Common myeloid progenitor, CD34-positive (primary cell): ENCODE measurements at places on chromosomes 13 and 19.

GRCh38 chr19:10419646-10420443, 493 bp upstream of the PDE4A start:
- DNase-seq = peak; percentile 85

DNA sequence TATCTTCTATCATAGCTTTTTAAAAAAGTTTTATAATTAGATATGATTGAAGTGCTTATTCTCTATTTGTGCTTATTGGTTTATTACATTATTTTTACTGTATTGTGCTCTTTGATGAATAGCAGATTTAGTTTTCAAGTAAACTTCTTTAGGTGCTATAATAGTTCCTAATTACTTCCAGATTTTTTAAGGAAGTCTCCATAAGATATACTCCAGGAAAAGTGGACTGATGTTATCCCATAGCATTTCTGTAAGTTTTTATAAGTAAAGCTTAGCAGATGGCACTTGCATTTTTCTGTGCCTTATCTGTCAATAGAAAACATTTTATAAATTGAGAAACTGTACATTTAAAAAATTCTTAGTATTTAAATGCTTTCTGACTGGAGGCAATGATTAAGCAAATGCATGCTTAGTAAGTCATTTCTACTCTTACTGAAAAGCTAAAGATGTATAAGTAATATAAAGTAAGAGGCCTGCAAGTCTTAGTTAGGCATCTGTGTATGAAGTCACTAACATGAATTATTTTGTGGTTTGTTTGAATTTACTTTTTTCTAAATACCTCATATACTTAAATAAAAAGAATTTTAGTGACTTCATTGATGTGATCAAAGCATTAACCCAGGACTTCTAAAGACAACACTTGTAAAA, 182.8 kb downstream of the MAB21L1 start:
- no peak for DNase-seq

DNA sequence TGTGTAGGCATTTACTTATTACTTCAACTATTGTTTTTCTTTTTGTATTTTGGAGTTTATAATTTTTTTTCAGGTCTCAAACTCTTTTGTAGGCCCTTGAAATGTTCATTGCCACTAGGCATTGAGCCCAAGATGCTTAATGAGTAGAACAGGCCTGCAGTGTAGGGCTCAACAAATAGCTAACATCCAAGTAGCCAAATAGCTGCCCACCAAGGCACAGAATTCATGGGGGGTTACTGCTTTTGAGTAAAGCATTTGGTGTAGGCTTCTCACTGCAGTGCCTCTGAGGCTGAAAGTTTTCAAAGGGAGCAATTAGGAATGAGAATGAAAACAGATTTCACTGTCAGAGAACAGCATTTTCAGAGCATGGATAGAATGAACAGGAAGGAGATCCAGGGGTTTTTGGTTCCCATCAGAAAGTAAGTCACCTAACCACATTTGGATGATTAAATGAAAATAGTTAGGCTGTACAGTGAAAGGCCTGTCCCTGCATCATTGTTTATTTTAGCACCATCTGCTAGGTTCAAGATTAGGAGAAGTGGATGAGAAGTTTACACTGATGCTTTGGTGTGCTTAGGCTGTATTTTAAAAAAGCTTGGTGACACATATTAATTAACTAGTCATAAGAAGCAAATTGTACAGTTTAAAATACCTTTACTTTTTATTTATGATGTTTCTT, 61.0 kb downstream of the EDNRB start:
- DNase-seq = peak; percentile 24

GRCh38 chr13:91922969-91923592, 524.7 kb downstream of the GPC5 start:
- DNase-seq = no peak

DNA sequence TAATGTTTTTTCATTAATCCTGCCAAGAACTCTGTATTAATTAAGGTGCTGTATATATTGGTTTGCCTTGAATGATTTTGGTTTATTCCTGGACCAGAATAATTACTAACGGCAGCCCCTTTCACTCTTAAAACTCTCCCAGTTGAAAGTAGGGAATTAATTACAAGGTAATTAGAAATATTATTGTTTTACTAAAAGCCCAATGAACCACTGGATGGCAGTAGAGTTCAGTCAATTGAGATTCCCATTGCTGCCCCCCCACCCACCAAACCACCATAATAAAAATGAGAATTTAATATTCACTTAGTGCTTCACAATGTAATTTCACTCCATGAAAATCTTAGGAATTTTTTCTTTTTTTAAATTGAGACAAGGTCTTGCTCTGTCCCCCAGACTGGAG, 13.7 kb downstream of the WBP4 start:
- DNase-seq = peak; percentile 54

DNA sequence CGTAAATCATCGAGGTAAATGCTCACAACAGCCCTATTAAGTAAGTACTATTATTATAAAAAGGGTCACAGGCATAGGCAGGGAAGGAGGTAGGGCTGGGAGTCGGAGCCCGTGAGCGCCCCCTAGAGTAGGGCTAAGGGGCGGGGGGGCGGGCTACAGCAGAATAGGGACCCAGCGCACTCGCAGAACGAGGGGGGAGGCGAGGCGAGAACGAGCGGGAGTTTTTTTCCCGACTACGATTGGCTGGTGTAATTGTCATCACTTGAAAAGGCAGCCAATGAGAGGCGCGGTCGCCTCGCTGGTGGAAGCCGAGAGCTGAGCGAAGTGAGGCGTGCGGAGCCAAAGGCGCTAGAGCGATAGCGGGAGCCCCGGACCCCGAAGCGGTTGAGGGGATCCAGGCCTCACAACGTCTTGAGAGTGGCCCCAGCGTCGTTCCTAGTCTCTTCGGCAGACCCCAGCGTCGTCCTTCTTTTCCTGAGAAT, 24.2 kb downstream of the KEAP1 start:
- DNase-seq = peak; percentile 96

DNA sequence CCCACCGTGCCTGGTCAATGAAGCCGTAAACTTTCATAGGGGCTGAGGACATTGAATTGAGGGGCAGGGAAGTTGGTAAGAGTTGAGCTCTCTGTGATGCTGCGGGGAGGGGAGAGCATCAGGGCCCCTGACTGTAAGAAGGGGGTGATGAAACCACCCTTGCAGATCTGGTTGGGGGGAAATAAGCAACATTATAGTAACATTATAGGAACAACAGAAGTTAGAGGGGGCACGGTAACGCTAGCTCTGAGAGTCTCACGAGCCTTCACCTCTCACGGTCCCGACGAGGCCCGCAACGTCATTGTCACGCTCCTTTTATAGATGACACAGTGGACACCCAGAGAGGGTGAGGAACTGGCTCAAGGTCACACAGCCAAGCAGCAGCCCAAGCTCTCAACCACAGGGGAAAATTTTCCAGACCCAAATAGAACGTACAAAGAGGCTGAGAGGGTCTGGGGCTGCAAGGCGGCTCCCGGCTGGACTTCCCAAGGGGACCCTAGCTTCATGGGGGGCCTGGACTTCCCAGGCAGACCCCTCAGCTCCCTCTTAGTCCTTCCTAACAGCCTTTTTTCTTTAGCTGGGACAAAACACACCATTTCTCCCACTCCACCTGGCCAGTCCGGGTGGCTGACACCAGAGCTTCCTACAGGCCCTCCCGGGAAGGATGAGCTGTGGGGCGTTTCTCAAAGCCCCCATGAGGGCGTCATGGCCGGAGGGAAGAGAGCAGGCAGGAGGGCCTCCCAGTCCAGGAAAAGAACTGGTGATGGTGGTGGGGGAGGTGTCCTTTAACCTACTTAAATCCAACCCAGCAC, 4.1 kb downstream of the TLE5 start:
- DNase-seq = no peak
